ENCODE measurements at places on chromosomes 6 and 20. TPM values are rescaled to one million over a fixed set of nuclear protein-coding genes. Genes with fewer than 3 reads are reported as not detected.

The SLC22A23 gene
- 0.87 TPM for total RNA-seq

DNA sequence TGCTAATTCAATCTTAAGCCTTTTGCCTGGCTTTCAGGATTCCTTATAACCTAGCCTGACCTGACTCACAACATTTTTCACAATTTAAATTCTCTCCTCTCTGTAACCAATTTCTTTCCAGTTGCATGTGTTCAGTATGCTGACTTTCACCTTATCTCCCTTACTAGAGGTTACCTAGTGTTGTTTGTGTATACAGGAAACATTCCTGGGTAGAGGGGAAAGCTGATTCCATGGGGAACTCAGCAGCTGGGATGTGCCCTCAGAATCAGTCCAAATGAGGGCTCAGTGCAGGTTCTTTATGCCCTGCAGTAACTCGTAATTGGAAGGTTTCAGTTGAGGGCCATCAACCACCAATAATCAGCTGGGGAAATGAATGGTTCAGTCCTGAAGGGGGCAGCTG lies 18.5 kb downstream of the PKIB start:
- DNase-seq = no peak

The FAM209B gene
- not detected for total RNA-seq

DNA sequence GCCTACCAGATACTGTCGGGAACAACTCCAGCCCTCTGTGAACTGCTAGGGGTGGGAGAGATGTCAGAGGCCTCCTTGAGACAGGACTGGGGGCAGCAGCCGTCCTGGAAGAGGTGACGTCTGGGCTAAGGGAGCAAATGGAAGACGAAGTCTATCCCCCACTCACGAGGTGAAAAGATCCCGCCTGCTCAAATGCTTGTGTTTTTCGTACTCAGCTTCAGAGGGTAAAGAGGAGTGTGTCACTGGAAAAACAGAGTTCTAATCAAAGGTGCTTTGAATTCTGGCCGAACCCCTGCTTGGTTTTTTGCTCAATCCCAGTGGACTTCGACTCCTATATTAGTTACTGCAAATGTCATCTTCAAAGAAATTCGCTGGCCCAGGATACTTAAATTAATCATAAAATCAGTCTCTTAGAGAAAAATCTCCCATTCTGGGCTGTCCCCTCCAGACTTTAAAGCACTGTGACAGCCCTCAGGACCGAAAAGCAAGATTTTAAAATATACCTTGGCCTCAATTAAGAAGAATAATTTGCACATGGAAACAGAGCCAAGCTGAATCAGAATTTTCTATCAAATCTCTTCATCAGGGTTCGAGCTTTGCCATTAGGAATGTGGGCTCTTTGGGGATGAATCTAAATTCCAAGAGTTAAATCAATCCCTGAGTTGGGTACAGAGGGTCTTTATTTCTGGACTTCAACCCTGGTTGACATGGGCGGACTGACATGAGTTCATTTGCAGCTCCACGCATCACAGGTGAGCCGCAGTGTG lies 61.8 kb upstream of the AFDN start:
- no peak for DNase-seq

The SLC22A16 gene
- total RNA-seq = 0.14 TPM

GRCh38 chr6:31096656-31097055 lies 15.7 kb downstream of the C6orf15 start:
- DNase-seq = no peak

The LGSN gene
- not detected for total RNA-seq

The RUNX2 gene
- 13.1 TPM for total RNA-seq

The GRM4 gene
- total RNA-seq = not detected

DNA sequence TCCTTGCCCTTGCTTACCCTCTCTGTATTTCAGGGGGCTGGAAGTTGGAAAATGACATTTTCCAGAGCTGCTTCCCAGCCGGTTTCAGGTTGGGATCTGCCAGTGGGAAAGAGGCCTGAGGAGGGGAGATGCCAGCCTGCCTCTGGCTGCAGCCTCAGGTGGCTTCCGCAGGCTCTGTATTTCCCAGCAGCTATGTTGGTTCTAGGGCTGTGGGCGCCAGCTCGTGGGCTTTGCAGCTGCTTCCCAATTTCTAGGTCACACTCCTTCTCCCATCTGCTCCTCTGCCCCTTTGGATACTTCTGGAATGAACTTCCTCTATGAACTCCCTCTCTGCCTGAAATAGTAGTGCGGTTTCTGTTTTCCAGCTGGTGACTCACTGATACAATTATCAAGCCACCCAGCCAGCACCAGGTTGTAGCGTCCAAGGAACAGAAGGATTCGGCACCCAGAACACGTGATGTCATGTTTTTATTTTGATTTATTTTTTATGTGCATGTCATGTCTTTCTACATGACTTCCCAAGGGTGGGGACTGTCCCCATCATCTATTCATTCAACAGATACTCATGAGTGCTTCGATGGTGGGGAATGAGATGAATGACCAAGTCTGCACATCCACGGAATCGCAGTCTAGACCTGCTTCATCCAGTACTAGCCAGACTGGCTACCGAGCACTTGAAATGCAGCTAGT lies 38.0 kb downstream of the TGM2 start:
- no peak for DNase-seq

DNA sequence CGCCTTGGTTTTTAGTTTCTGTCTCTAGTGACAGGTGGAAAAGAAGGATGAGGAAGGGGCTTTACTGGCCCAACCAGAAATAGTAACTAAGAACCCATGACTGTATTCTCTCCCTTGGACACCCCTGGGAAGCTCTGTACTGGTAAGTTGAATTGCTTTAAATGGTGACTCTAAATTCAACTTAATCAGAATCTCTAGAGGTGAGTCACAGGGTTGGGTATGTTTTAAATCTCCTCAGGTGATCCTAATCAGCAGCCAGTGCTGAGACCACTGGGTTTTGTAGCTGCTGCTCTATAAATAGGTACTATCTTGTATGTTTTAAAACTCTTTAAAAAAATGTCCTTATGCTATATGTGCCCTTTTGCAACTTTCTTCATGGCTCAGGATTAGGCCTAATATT lies 314.0 kb upstream of the ECI2 start:
- no peak for DNase-seq

DNA sequence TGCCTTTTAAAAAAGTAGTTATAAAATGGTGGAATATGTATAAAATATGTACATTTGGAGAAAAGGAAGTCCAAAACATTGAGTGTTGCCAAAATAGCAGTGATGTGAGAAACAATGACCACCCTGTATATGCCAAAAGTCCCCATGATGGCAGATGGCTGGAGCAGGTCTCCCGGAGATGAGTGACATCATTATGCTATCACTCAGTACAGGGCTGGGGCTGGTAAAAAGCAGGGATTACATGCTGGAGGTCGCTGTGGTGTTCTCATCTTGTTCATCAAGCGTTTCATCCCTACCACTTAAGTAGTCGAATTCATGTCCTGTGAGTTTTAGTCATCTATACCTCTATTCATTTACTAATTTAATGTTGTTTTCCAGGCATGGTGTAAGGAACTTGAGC lies 315.3 kb upstream of the SLC35B3 start:
- no peak for DNase-seq

DNA sequence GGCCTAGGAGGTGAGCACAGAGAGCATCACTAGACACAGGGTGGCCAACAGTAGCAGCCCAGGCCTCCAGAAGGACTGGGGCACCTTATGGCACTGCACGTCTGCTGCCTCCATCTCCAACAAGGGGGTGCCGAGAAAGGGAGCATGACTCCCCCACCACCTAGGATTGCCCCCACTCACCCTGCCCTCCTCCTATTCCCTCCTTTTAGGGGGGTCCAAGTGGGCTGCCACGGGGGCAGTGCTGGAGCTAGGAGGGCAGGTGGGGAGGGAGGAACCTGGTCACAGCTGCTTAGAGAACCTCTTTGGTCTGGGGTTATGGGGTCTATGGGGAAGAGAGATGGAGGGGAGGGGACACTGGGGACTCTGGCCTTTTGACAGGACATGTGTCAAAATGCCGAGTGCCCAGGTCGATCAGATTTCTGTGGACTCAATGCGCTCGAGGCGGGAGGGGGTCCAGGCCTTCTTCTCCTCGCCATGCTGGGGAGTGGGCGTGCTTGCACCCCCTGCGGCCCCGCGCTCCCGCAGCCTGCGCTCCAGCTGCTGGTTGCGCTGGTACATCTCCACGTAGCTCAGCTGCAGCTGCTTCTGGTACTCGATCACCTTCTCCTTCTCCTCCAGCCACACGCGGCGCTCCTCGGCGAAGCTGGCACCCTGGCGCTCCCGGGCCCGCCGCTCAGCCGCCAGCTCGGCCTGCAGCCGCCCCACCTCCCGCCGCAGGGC lies 4.5 kb upstream of the FASTKD5 start:
- DNase-seq = no peak

The GABRR1 gene
- total RNA-seq = not detected

The SLC24A3 gene
- not detected for total RNA-seq

- no peak for DNase-seq
Measured at GRCh38 chr6:167219967-167220512, 62.3 kb upstream of the GPR31 start.

The GSTA1 gene
- not detected for total RNA-seq

The SPEF1 gene
- total RNA-seq = 0.92 TPM

The MACROD2 gene
- 0.51 TPM for total RNA-seq

DNA sequence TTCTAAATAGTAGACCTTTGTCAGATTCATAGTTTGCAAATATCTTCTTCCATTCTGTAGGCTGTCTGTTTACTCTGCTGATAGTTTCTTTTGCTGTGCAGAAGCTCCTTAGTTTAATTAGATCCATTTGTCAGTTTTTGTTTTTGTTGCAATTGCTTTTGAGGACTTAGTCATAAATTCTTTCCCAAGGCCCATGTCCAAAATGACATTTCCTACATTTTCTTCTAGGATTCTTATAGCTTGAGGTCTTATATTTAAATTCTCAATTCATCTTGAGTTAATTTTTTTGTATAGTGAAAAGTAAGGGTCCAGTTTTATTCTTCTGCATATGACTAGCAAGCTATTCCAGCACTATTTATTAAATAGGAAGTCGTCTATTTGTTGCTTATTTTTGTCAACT lies 287.0 kb downstream of the PACRG start:
- DNase-seq = no peak

The CAGE1 gene
- 0.22 TPM for total RNA-seq

DNA sequence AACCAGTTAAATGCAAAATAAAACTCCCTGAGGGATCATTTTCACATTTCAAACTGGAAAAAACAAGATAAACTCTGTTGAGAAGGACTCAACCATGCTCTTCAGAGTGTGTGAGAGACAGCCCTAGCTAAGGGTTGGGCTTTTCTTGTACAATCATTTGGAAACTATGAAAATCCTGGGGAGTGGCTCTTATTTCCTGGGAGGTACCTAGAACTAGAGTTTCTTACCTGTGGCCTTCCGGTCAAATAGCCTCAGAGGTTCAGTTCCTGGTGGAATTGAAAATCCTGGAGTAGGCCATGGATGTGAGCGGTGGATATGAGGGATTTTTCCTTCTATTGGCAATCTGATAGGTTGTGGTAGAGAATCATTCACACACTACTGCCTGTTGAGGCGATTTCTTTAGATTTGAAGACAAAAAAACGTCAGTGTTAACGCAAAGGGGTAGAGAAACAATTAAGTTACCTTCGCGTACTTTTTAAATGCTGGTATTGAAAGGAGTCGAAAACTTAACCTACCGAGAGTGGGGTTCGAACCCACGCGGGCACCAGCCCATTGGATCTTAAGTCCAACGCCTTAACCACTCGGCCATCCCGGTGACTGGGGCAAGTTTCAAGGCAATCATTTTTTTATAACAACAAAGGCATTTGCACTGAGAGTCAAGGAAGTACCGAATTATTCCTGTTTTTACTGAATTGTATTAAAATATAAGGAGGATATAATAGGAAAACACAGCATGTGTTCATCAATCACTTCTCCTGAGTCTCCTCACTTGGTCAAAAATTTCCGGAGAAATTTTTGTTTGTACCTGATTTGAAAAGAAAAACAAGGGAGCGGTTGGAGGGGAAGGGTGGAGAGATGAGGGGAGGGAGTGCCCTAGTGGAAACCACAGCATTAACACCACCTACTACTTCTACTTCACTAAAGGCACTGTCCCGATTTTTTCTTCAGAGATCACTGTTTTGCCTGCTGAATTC lies 191.3 kb downstream of the OR2B2 start:
- DNase-seq = no peak

GRCh38 chr20:17965042-17965697 lies 3.4 kb downstream of the SNX5 start:
- no peak for DNase-seq

- no peak for DNase-seq
Measured at GRCh38 chr6:36377594-36377993, 9.9 kb downstream of the ETV7 start.

DNA sequence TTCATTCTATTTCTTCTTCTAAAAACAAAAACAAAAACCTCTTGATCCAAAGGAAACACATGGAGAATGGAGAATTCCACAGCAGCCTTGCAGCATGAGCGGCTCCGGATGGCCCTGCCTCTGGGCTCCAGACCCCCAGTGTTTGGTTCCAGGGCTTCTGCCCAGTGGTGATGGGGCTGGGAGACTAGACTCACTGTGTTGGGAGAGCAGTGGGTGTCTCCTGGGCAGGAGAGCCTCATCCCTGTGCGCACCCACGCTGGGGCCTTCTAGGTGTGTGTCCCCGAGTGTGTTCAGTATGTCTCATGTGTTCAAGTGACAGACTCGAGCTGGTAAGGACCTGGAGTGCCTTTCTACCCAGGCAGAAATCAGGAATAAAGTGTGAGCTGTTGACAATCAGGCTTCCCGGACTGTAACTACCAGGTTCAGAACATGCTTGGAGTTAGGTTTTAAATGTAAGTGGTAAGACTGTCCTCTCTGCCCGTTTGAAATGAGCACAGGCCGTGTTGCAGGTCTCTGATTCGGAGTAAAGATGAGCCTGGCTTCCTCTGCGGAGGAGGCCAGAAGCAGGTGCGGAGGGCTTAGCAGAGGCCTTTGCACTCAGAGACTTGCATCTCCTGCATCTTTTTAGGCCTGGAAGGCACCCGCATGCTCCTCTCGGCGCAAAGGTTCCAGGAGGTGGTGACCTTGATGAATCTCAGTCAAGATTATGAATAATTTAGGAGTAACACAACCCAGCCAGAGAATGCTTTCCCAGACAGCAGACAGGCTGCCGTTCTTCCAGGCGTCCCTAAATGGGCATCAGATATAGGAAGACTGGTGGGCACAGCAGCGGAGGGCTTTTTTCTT lies 253.6 kb downstream of the CDH26 start:
- DNase-seq = no peak

GRCh38 chr6:154580397-154581135 lies 70.1 kb upstream of the CNKSR3 start:
- no peak for DNase-seq

DNA sequence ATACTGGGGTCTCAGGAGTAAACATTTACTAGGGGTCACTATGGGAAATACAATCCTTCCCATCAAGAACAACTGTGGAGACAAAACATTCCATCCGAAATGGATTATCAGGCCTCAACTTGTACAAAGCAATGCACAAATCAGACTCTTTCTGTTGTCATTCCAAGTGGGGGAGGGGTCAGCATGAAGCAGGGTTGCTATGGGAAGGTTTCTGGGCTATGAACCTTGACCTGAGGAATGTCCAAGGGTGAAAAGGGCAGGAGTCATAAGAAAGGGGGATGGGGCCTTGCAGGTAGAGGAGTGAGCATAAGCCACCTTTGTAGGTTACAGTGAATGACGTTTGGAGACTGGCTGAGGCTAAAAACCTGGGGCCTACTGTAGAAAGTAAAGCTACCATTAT lies 3.1 kb downstream of the METTL24 start:
- no peak for DNase-seq

The TRIM31 gene
- total RNA-seq = not detected

The TUBB2B gene
- total RNA-seq = 219 TPM

The COL9A1 gene
- not detected for total RNA-seq

GRCh38 chr6:5012519-5012918 lies 8.7 kb upstream of the RPP40 start:
- DNase-seq = no peak

The AIF1 gene
- not detected for total RNA-seq
